ENCODE measurements at places on chromosomes 2 and 18.

DNA sequence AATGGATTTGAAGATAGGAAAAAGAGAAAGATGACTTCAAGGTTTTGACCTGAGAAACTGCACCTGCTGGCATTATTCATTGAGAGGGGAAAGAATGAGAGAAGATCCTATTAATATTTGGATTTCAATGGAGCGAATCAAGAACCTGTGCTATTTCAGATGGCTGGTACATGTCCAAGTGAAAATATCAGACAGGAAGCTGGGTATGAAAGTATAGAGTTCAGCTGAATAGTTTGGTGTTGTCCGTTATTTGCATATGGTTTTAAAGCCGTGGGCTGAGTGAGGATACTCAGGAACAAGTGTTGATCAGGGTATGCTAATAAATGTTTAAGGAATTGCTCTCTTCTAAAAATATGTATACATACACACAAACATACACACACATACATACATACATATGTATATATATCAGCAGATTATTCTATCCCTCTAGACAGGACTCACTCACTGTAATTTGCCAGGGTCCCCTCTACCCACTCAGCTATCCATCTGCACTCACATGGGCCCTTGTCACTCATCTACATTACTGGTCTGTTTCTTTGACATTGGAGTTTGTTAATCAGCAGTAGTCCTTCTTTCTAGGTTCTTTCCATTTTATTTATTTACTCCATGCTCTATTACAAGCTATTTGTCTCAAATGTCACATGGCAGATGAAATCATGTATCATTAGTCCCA lies 33.9 kb upstream of the IKZF2 start:
- H3K27ac ChIP-seq = no peak overlapping the region
- no peak overlapping the region for H3K4me3 ChIP-seq
- no peaks in the 10 kb centered on the region for H3K36me3 ChIP-seq

- no peak for DNase-seq
- H3K4me3 ChIP-seq = no peak overlapping the region
- H3K4me1 ChIP-seq = no peaks in the 10 kb centered on the region
Observed at GRCh38 chr18:3440341-3440740, 9.6 kb upstream of the TGIF1 start.

DNA sequence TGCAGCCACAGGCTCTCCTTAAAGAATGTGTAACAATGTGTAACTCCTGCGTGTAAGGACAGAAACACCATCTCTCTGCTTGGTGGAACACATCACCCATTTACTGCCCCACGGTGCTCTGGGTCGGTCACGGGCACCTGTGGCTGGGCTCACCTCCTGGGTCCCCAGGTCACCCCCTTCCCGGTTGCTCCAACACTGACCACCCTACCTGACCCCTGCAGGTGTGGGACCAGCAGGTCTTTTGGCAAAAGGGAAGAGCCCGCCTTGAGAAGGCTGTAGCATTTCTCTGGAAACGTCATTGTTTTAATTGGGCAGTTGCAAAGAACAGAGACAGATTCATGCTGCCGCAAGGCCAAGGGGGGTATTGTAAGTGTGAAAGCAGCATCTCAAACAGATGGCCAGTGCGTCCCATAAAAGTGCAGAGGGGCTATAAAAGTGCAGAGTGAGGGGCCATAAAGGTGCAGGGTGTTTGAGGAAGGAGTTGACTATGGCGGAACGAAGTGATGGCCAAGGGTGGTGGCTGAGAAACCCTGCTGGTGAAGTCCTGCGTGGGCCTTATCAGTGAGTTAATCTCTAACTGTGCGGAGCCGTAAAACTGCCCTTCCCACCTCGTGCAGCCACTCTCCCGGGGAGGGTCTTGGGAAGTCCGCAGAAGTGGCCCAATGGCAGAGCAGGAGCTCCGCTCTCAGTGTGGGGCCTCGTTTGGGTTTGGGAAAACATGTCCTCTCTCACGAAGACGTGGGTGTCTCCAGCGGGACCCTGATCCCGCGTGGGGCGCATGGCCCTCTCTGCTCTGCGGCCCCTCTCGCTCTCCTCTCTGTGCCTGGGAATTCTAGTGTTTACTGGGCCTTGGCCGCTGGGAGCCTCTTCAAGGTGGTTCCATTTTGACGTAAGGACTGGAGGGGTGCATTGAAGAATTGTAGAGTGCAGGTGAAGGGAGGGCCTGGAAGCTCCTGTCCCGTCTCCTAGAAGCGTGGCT lies 13.7 kb upstream of the NEU4 start:
- no peaks in the 10 kb centered on the region for H3K36me3 ChIP-seq
- peaks cover 11% of the 10 kb centered on the region for H3K4me1 ChIP-seq
- DNase-seq = no peak
- no peaks in the 10 kb centered on the region for H3K27me3 ChIP-seq
- no peak overlapping the region for H3K4me3 ChIP-seq

- no peak overlapping the region for H3K27ac ChIP-seq
- H3K4me3 ChIP-seq = no peak overlapping the region
- H3K36me3 ChIP-seq = no peaks in the 10 kb centered on the region
Observed at GRCh38 chr18:78728784-78729467, 250.7 kb upstream of the SALL3 start.

DNA sequence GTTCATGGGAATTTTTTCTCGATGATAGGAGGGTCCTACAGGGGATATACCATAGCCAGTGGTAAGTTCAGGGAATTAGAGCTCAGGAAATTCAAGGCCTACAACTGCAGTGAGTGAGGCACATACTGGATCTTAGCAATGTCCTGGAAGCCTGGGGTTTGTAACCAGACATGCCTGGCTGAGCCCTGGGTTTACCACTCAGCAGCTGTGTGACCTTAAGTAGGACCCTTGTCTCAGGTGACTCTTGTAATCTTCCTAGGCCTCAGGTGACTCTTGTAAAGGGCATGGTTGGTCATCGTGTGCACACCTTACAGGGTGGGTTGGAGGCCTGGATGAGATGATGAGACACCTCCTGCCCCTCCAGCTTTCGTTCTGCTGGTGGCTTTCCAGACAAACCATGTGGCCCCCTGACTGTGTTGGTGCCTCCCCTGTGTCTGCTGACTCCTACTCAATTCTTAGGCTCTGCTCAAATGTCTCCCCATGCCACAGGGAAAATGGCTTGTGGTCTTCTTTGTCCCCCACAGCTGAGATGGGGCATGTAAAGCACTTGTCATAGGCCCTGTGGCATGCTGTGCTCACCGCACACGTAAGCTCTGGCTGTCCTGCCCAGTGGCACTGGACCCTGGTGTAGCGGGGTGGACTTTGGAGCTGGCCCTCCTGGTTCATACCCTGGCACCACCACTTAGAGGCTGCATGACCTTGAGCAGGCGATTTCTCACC lies 94.1 kb downstream of the FHOD3 start:
- no peak overlapping the region for H3K4me3 ChIP-seq
- peak overlapping the region; percentile 73 for H3K27ac ChIP-seq
- H3K36me3 ChIP-seq = no peaks in the 10 kb centered on the region
- no peak for DNase-seq
- H3K27me3 ChIP-seq = no peaks in the 10 kb centered on the region

DNA sequence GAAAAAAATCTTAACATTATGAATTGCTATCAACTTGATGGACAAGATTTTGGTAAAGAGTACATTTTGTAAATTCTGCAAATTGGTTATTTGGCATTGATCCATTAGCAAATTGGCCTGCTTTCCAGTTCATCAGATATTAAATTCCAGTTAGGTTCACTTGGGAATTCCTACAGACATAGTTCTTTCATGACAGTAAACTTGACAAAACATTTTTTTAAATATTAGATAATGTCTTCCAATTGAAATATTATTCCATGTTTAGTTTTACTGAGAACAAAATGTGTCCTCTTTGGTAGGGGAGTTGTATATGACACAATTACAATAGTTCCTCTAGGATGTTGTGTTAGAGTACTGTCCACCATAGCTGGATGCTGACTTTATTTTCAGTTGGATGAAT lies 141.9 kb downstream of the LCLAT1 start:
- no peak overlapping the region for H3K4me3 ChIP-seq
- no peaks in the 10 kb centered on the region for H3K27me3 ChIP-seq
- peaks cover 40% of the 10 kb centered on the region for H3K4me1 ChIP-seq
- no peak overlapping the region for H3K27ac ChIP-seq
- no peaks in the 10 kb centered on the region for H3K36me3 ChIP-seq

- peaks cover 22% of the 10 kb centered on the region for H3K4me1 ChIP-seq
- H3K36me3 ChIP-seq = no peaks in the 10 kb centered on the region
- H3K27ac ChIP-seq = peak overlapping the region; percentile 95
- no peak for DNase-seq
- H3K4me3 ChIP-seq = peak overlapping the region; percentile 95
- no peaks in the 10 kb centered on the region for H3K27me3 ChIP-seq
Observed at GRCh38 chr2:127525691-127526131, 578 bp downstream of the IWS1 start.
